ENCODE measurements at places on chromosomes 12 and 14.

- DNase-seq, result no peak
These were observed 908 bp downstream of the TDP1 start for GRCh38 chr14:89956661-89957009.

DNA sequence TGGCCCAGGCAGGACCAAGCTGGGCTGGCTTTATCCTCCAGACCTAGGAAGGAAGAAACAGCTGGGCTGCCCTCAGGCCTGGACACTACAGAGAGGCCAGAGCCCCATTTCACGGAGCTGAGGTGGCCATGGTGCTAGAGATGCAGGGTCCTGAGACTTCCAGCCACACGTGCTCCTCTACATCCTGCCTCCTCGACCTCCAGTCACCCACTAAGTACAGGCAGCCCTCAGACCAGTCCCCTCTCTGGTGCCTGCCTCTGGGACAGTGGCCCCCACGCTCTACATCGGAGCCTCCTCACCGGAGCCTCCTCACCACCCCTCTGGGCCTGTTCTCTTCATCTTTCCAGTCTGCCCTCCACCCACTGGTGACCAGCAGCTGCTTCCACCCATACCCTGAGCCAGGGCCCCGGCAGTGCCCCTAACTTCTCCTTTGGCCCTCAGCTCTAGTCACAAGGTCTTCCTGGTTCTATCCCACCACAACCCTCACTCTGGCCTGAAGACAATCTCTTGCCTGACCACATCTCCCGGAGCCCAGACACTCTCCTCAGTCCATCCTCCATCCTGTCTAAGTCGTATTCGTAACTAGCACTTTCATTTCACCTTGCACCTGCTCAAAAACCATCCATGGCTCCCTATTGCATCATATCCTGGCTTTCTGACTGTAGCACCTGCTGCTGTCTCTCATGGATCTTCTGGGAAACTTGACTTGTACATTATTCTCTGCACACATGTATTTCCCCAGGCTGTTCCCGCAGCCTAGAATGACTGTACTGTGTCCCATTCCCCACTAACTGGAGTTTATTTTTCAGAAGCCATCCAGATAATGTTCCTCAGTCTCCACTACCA lies 43.9 kb downstream of the DIO3 start:
- no peak for DNase-seq

- peak; percentile 70 for DNase-seq
These were observed 375.5 kb downstream of the RAD51B start for GRCh38 chr14:68195126-68195525.

- no peak for DNase-seq
These were observed 860.4 kb upstream of the FBXO33 start for GRCh38 chr14:40292664-40293063.

- no peak for DNase-seq
These were observed 39.9 kb downstream of the SOS2 start for GRCh38 chr14:50191499-50191898.

DNA sequence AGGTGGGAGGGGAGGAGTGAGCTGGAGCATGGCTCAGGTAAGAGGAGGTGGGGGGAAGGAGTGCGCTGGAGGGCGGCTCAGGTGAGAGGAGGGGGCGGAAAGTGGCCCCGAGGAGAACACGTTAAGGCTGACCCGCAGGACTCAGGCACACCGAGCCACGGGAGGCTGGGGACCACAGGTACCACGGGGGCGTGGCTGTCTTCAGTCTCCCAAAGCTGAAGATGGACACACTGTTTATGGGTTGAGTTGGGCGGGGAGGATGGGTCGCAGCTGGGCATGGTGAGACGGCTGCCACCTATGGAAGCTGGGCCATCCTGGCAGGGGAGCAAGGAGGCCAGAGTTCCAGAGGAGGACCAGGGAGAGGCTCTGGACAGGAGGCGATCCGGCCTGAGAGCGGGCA lies 23.5 kb downstream of the UBR7 start:
- DNase-seq, result no peak

DNA sequence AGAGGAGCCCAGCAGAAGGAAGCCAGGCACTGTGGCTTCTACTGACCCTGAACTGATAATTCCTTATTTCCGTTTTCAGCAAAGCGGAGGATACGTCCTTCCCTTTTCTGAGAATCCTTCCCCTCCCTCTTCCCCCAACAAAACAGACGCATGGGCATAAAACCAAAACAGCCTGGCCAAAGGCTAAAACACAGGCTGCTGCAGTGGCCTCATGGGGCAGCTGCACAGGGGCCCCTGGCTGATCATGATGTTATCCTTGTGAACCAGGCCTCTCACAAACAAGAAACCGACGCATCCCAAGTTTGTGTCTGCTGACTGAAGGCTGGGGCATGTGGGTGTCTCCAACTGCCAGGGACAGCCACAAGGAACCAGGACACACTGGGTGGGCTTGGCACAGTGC lies 23.4 kb upstream of the STON2 start:
- no peak for DNase-seq

- no peak for DNase-seq
These were observed 33.6 kb downstream of the SDR9C7 start for GRCh38 chr12:56900583-56900982.

DNA sequence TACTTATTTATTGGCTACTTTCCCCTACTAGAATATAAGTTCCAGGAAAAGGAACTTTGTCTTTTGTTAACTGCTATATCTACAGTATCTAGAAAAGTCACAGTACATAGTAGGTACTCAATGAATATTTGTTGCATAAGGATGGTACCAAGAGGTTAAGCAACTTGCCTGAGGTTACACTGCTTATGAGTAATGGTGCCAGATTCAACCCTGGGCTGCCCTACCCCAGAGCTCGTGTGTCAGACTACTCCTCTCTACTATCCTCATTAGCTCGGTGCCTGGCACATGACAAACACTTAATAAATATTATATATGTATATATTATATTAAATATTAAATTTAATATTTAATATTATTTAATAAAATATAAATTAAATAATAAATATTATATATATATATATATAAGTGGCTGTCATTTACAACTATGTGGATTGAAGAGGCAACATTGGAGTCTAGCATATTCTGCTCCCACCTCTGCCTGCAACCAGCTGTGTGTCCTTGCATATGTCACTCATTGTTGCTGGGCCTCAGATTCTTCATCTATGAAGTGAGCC lies 25.4 kb downstream of the UTP20 start:
- no peak for DNase-seq

DNA sequence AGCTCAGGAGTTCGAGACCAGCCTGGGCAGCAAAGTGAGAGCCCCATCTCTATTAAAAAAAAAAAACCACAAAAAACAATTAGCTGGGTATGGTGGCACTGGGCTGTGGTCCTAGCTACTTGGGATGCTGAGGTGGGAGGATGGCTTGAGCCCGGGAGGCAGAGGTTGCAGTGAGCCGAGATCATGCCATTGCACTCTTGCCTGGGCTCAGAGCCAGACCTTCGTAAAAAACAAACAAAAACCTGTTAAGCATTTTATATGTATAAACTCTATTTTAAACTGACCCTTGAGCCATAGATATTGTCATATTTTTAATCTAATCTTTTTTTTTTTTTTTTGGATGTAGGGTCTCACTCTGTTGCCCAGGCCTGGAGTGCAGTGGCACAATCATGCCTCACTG lies 35.7 kb downstream of the DNM1L start:
- DNase-seq, result no peak

DNA sequence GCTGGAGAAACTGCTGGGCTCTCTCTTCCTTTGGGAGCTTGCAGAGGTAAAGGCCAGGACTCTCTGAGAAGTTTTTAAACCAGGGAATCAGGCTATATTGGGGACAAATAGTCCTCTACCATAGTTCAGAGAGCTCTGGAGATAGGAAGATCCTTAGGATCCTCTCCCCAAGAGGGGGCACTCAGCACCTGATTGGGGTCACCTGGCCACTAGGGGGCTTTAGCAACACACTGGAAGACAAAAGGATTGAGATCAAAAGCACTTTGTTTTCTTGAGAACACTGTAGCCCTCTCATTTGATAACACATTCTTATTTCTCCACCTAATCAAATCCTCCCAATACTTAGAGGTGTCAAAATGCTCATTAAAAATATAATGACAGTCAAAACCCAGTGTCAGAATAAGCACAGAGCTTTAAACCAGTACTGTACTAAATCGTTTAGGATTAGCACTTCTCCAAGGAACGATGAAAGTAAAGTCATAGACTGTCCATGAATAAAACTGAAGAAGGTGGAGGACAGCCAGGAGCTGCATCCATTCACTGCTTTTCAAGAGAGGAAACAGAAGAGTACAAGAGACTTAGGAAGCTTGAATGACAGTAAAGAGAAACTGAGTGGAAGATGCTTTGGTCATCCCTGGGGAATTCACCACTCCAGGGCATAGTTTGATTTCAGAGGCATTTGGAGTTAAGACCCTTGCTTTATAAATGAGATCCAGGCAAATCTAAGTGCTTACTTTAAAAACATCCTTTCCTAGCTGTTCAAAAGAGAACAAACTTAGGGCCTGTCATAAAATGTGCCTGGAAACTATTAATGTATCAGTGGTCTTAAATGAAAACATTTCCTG lies 26.5 kb downstream of the BMP4 start:
- peak; percentile 38 for DNase-seq

DNA sequence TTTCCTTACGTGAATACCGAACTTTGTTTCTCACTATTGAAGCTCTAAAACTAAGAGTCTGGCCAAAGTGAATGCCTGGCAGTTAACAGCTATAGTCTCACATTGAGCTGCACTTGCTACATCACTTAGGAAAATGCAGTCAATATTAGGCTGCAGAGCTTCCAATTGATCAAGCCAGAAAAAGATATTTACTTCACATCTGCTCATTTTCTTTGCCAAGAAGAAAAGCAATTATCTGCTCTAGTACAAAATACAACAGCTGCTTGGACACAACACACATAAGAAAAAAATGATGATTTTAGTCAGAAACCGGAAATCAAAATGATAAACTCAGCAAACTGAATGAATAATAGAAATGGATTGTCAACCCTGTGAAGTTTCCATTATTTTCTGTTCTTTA lies 45.4 kb downstream of the TMTC1 start:
- DNase-seq, result no peak

DNA sequence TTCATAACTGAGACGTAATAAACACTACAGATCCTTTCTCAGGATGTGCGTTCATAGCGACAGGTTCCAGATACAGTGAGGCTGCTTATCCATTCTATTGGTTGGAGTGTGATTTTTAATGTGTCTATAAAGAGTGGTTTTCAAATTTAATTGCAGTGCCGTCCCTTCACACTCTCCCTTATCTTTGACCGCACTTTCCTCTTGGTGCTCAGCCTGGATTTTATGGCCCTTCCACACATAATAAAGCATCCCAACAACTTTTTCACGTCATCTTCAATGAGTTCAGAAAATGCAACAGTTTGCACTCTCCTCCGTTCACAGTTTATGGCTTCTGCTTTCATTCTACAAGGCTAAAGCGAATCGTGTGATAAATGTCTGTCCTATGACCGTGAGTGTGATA lies 1209.9 kb downstream of the BCL11B start:
- DNase-seq, result no peak

GRCh38 chr12:1542599-1542998 lies 51.8 kb downstream of the FBXL14 start:
- DNase-seq, result no peak

Measured in NCI-H1930 (cell line).